Esophagus mucosa (tissue), 1 donor: ENCODE measurements at places on chromosomes 7 and 10. TPM values are rescaled to one million over a fixed set of nuclear protein-coding genes. Genes with fewer than 3 reads are reported as not detected.

- ATAC-seq, result peak; percentile 64
These were observed 23.8 kb upstream of the GLCCI1 start for GRCh38 chr7:7944619-7945282.

DNA sequence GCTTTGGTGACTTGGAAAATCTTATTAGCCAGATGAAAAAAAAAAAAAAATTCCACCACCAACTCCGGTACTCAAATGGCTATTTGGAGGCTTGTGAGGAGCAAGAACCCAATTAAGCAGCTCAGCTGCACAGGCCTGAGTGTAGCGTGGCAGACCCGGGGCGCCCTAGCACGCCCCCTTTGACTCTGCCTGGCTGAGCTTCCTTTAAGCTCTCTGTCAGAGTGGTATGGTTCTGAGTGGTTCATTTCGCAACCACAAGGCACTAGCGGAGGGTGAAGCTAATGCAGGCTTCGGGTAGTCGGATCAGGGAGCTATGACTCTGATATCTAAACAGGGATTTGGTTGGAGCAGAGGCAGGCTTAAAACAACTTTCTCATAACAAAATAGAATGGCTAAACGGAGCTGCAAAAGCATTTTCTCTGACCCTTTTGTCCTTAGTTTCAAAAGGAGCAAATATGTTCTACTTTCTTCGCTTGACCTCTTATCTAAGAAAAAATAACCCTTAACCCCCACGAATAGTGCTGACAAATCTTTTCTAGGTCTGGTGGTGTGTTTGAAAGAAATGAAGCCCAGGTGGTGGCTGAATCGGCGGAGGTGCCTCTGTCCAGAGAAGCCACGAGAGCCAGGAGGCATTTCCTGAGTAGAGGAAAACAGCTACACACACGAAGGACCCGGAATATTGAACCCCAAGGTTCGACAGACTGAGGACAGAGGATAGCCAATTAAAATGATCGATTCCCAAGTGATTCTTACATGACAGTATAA is 285.4 kb upstream of the GLI3 start:
- ATAC-seq, result no peak

DNA sequence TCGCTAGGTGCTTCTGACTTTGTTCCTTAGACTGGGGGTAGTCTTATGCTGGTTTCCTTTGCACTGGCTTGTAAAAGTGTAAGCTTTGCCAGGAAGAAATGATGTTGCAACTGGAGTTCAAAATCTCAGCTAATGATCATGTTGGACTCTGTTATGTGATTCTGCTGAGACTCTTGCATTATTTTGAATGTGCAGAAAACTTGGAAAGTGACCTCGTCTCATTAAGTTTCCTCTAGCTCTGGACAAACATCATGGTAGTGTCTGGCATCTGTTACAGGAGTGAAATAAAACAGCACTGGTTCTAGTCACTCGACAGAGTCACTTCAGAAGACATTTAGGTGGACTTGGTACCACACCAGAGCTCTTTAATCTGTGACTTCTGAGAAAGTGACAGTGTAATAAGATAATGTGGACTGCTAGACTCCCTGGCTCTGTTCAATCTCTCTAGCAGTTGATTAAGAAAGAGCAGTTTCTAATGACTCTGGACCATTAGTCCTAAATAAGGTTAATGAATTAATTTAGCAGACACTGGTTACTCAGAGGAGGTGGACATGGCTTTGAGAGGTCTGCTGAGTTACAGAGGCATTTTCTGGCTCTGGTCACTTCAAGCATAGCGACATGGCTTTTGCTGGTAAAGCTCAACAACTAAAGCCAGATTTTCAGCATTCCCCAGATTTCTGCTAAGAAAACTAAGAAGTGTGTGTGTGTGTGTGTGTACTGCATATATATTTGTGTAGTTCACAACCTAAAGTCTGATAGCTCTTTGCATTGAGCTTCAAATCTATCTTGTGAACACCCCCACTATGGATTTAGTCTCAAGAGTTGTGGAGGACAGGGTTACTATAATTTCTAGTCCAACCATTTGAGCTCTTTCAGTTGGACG is 2.0 kb downstream of the NRP1 start:
- no peak for ATAC-seq

GRCh38 chr10:131978851-131979250 is 2.9 kb downstream of the BNIP3 start:
- no peak for ATAC-seq

GRCh38 chr7:46058086-46058823 is 137.2 kb upstream of the IGFBP3 start:
- ATAC-seq, result no peak

ITPRIP gene
- total RNA-seq, result 74.4 TPM
